ENCODE measurements at places on chromosomes 1 and 21. TPM values are rescaled to one million over a fixed set of nuclear protein-coding genes. Genes with fewer than 3 reads are reported as not detected.

The LCE2B gene
- total RNA-seq = not detected

The OPRD1 gene
- total RNA-seq = 0.42 TPM

The TMEM167B gene
- 20.1 TPM for total RNA-seq

The FAM78B gene
- 2.2 TPM for total RNA-seq

The KIAA1614 gene
- total RNA-seq = 1.7 TPM

The PCP4L1 gene
- total RNA-seq = 1.1 TPM

The SPRR2G gene
- 0.90 TPM for total RNA-seq

The PDE4B gene
- 62.6 TPM for total RNA-seq

The TP53BP2 gene
- total RNA-seq = 16.3 TPM

The PPIH gene
- 70.5 TPM for total RNA-seq

The LENEP gene
- total RNA-seq = 3.4 TPM
